ENCODE measurements at places on chromosomes 1 and 21.

DNA sequence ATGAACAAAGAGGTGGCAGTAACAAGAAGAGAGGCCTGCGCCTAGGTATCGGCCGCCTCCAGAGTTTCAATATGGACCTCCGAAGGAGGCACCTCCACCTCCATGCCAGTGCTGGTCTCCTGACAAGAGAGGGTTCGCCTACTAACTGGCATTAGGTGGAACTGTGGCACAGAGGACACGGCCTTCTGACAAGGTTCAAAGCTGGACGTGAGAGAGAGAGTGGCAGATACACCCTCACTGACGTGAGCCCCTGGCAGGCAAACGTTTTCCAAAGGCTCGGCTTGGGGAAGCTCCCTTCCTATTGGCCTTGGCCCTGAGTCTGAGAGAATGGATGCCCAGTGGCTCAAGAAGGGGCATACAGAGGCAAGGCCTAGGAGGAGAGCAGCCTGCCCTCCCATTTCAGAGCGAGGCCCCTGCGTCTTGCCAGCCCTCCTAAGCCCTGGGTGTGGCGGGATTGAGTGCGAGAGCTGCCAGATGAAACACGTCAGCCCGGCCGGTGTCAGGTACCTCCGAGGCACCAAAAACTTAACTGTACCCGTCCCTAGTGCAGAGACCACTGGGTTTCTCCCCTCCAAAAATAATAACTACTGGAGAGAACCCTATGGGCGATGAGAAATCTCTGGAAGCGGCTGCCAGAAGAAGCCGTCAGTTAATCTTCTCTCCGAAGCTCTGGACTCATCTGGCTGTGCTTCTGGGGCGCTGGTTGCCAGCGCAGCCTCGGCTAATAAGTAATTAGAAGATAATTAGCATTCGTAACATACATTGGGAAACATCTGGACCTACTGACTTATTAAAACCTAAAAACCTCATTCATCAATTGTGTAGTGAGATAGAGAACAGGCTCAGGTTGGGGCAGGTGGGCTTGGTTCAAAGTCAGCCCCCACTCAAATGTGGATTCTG, 283.6 kb downstream of the NPHP4 start:
- DNase-seq: no peak

DNA sequence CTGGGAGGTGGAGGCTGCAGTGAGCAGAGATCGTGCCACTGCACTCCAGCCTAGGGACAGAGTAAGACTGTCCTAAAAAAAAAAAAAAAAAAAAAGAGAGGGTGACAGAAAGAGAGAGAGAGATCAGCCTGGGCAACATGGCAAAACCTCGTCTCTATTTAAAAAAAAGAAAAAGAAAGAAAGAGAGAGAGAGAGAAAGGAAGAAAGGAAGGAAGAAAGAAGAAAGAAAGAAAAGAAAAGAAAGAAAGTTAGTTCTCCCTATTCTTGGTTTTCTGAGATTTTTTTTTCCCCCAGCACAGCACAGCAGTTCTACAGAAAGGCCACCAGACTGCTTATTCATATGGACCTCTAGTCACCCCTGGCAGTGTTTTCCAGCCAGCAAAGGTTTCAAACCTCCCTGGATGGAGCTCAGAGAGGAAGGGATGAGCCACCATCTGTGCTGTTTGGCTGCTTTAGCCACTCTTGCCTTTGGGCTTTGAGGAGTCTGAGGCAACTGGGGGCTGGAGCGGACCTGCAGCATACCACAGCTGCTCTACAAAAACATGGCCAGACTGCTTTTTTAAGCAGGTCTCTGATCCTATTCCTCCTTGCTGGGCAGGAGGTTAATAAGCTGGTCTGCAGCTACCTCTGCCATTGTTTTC, 10.6 kb downstream of the S100A6 start:
- DNase-seq: no peak

DNA sequence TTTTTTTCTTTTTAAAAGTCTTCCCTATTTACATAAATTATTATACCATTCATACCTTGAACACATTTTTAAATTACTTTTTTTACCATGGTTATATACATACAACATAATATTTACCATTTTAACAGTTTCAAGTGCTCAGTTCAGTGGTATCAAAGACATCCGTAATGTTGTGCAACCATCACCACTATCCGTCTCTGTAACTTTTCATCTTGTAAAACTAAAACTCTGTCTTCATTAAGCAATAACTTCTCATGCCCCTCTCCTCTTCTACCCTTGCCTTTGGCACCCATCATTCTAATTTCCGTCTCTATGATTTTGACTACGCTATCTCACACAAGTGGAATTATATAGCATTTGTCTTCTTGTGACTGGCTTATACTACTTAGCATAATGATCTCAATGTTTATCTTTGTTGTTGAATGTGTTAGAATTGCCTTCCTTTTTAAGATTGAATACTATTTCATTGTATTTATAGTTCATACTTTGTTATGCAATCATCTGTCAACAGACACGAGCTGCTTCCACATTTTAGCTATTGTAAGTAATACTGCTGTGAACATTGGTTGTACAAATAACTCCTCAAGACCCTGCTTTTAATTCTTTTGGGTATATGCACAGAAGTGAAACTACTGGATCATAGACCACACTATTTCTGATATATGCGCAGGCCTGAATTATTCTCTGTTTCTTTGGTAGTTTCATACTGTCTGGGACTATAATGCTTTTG, 689.5 kb upstream of the NCAM2 start:
- no peak for DNase-seq

DNA sequence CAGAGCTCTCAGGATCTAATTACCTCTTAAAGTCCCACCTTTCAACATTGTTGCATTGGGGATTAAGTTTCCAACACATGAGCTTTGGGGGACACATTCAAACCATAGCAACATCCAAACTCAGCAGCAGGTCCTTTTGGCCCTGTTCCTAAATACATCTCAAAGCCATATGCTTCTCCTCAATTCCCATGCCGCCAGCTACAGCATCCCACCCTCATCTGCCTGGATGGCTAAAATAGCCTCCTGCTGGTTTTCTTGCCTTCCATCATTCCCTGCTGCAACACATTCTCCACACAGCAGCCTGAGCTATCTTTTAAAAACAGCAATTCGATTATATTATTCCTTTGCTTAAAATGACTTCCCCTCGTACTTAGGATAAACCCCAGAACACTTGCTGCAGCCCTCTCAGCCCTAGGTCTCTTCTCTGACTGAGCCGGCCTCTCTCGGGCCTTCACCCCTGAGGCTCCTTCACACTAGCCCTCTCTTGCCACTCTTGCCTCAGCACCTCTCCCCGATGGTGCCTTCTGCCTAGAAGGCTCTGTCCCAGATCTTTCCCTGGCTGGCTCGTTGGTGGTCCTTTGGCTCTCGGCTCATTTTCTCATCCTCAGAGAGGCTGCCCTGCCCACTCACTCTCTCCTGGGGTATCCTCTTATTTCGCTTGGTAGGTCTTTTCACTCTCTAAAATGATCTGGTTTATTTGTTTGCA, 16.5 kb downstream of the MYBPH start:
- no peak for DNase-seq

DNA sequence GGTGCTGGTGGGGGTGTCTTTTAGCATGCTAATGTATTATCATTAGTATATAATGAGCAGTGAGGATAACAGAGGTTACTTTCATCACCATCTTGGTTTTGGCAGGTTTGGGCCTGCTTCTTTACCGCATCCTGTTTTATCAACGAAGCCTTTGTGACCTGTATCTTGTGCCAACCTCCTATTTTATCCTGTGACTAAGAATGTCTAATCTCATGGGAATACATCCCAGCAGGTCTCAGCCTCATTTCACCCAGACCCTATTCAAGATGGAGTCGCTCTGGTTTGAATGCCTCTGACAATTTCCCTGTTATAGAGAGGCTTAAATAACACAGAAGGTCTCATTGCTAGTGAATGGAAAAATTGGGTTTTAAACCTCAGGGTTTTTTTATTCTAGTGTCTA, 300.8 kb upstream of the PROX1 start:
- DNase-seq: no peak

DNA sequence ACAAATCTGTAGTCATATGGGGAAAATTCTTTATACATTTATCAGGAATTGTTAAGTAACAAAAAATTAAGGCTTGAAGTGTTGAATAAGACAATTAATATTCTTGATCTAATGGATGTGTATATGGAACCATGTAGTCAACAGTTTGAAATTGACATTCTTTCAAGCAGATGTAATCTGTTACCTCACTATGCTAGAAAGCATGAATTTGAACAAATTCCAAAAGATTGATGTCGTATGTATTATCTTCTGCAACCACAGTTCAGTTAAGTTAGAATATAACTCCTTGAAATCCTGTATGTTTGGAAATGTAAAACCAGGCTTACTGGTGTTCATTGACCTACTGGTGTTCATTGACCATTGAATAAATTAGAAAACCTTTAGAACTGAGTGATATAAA, 16.1 kb downstream of the CCDC18 start:
- no peak for DNase-seq

GRCh38 chr21:33668180-33668579, 25.9 kb downstream of the ITSN1 start:
- no peak for DNase-seq
